Ovary (tissue), 10 donors: ENCODE measurements at places on chromosomes 5 and 9. TPM values are rescaled to one million over a fixed set of nuclear protein-coding genes. Genes with fewer than 3 reads are reported as not detected.

CCNG1 gene
- 211 TPM for total RNA-seq

KCNN2 gene
- total RNA-seq, result 0.96 TPM

NTRK2 gene
- 9.3 TPM for total RNA-seq

ALG2 gene
- total RNA-seq, result 28.6 TPM

MSX2 gene
- total RNA-seq, result 0.54 TPM

PCDHA12 gene
- total RNA-seq, result 0.27 TPM

CATSPER3 gene
- total RNA-seq, result 0.69 TPM

WDR38 gene
- not detected for total RNA-seq

YIPF5 gene
- 26.2 TPM for total RNA-seq

ENG gene
- total RNA-seq, result 68.4 TPM

MRPS27 gene
- total RNA-seq, result 48.5 TPM

ITGA2 gene
- 1.1 TPM for total RNA-seq

NINJ1 gene
- total RNA-seq, result 39.5 TPM

SCAMP1 gene
- 35.7 TPM for total RNA-seq

DRD1 gene
- 0.15 TPM for total RNA-seq

PPP3R2 gene
- not detected for total RNA-seq

RGS7BP gene
- total RNA-seq, result 5.2 TPM

DIRAS2 gene
- total RNA-seq, result 0.23 TPM

CDX1 gene
- total RNA-seq, result 0.30 TPM

PPIP5K2 gene
- 32.9 TPM for total RNA-seq

ORM2 gene
- not detected for total RNA-seq

TSSK1B gene
- not detected for total RNA-seq

KIAA1191 gene
- total RNA-seq, result 116 TPM

WWC1 gene
- total RNA-seq, result 0.58 TPM

ICE1 gene
- 35.9 TPM for total RNA-seq

MRPL41 gene
- 61.9 TPM for total RNA-seq

PRUNE2 gene
- 7.9 TPM for total RNA-seq

KCNV2 gene
- not detected for total RNA-seq

NME5 gene
- 16.2 TPM for total RNA-seq

ZNF782 gene
- total RNA-seq, result 7.7 TPM

PCDHA10 gene
- 4.0 TPM for total RNA-seq

G3BP1 gene
- total RNA-seq, result 90.0 TPM

IL13 gene
- not detected for total RNA-seq

IFNB1 gene
- not detected for total RNA-seq

UIMC1 gene
- total RNA-seq, result 49.5 TPM

SLC28A3 gene
- 3.7 TPM for total RNA-seq

UNC5A gene
- 0.23 TPM for total RNA-seq

CDH6 gene
- total RNA-seq, result 6.8 TPM

ELOVL7 gene
- total RNA-seq, result 1.2 TPM

CCDC187 gene
- 0.77 TPM for total RNA-seq

LCN9 gene
- not detected for total RNA-seq

ABCA1 gene
- total RNA-seq, result 24.5 TPM

SGCD gene
- 19.1 TPM for total RNA-seq

DOK3 gene
- 1.8 TPM for total RNA-seq

PCDHGA6 gene
- total RNA-seq, result 7.4 TPM

GRM6 gene
- not detected for total RNA-seq

ZNF618 gene
- total RNA-seq, result 28.9 TPM

RAD50 gene
- 37.5 TPM for total RNA-seq

SLC36A1 gene
- total RNA-seq, result 5.6 TPM

DBH gene
- total RNA-seq, result not detected

SLC6A7 gene
- total RNA-seq, result not detected
